ENCODE measurements at places on chromosomes 7 and 10.

- no peak for DNase-seq
Observed at GRCh38 chr7:29322023-29322712, 127.6 kb downstream of the CHN2 start.

- no peak for DNase-seq
Observed at GRCh38 chr7:108515630-108516029, 10.3 kb downstream of the PNPLA8 start.

- DNase-seq, result peak; percentile 90
Observed at GRCh38 chr10:50512743-50513416, 110.9 kb downstream of the SGMS1 start.

GRCh38 chr10:24150853-24151252, 58.1 kb upstream of the KIAA1217 start:
- DNase-seq, result no peak

DNA sequence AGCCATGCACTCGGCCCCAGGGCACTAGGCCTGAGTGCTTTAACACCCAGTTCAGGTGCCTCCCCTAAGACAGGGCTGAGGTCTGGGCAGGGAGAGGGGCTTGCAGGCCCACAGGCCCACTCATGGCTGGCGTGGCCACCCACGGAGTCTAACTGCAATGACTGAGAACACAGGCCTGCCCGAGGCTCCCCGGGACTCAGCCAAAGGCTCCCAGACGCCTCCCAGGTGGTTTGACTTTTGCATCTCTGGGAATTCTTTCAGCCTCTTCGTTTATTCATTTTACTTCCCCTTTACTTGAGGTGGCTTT, 37.3 kb downstream of the PTPRN2 start:
- DNase-seq, result no peak

DNA sequence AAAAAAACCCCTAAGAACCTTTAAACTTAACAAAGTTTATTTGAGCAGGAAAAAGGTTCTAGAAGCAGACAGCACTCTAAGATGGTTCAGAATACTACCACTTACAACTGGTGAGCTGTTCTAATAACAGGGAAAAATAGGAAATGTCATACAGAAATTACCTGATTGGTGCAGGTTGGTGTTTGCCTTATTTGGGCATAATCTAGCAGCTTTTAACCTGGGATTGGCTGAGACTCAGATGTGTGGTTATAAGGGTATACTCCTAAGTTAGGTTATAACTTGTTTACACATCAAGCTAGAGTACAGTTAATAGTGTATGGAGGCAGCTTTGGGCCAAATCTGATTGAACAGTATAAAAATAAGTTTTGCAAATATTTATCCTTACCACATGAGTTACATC, 59.8 kb downstream of the MAPK8 start:
- no peak for DNase-seq

DNA sequence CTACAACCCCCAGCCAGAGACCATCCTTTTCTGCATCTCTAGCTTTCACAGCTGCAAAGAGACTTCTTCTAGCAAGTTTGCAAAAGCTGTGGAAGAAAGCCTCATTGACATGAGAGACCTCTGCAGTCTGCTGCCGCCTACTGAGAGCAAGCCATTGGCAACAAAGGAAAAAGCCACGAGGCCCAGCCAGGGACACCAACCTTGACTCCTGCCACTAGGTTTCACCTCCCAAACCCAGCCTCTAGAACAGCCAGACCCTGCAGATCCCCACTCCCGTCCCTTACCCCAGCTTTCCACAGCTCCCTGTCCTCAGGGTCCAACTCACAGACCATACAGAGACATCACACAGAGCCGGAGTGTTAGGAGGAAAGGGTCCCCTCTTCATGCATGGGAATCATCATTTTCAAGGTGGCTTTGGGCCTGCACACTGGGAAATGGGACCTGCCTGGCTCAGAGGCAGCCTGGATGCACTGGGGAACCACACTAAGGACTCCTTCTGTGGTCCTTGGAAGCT, 14.6 kb upstream of the C10orf53 start:
- no peak for DNase-seq

DNA sequence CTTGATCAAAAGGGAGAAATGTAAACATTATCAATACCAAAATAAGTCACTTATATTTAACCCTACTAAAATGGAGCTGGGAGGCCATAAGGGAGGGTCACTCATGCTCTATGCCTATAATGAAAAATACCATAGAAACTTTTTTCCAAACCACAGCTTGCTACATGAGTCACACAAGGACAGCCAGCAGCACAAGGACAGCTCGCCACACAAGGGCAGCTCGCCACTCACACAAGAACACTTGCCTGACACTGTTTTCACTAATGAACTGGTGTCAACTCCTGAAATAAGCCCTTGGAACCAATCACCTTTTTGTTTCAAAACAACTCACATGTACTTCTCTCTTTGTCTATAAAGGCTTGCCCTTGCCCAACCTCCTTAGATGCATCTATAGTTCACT, 43.3 kb downstream of the FRMPD2 start:
- DNase-seq, result peak; percentile 38

GRCh38 chr7:102211590-102212550, 74.8 kb upstream of the SH2B2 start:
- DNase-seq, result peak; percentile 69

DNA sequence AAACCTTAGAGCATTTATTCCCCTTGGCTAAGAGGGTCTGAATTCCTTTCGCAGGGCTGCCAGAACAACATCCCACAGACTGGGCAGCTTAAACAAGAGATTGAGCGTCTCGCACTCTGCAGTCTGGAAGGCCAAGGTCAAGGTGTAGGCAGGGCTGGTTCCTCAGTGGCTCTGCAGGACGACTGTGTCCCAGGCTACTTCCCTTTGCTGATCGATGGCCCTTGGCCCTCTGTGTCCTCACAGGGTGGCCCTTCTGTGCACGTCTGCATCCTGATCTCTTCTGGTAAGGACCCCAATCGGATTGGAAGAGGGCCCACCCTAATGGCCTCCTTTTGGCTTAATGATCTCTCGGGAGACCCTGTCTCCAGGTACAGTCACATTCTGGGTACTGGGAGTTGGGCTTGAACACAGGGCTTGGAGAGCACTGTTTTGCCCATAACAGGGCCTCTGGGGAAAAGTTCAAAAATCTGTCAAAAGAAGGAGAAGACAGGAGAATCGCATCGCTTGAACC, 35.1 kb upstream of the DNAJB6 start:
- no peak for DNase-seq

DNA sequence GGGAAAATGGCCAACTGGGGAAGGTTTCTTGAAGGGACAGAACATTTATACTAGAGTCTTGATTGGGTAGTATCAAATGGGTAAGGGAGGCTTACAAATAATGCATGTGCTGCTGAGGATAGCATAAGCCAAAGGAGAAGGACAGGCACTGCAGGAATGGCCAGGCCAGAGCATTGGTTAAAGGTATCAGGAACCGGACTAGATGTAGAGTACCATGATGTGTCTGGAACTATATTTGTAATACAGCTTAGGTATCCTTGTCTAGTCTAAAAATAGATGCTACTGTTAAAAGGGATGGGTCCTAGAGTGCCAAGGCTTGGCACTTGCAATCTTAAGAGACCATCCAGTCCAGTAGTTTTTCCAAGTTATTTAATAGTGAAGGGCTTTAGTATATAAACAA, 20.3 kb downstream of the TMEM243 start:
- DNase-seq, result no peak

- no peak for DNase-seq
Observed at GRCh38 chr10:109932391-109932790, 9.1 kb upstream of the XPNPEP1 start.

- no peak for DNase-seq
Observed at GRCh38 chr7:16609842-16610450, 35.6 kb downstream of the ANKMY2 start.

DNA sequence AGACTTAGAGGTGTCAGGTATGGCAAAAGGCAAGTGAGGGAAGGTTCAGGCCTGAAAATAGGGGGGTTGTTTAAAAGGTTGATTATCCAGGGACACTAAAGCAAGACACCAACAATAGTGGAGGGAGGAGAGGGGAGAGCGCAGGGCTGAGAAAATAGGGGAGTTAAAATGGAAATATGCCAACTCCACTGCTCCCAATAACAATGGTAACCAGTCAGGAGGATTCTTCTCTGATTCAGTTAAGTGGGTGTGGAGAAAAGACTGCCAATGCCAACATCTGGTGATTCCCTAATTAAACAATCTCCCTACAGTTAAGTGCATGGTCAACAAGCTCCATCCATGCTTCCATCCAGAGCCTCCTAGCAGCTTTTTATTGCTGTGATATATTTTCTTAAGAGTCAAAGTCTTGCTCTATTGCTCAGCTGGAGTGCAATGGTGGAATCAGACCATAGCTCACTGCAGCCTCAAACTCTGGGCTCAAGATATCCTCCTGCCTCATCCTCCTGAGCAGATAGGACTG, 183.3 kb downstream of the JAZF1 start:
- no peak for DNase-seq

- DNase-seq, result no peak
Observed at GRCh38 chr10:3802526-3803265, 17.7 kb upstream of the KLF6 start.

Data from GM12878 (cell line).